NB4 (cell line): ENCODE measurements at places on chromosomes 1 and 21.

GRCh38 chr1:10867138-10867721 lies 70.8 kb upstream of the CASZ1 start:
- peak; percentile 64 for DNase-seq

DNA sequence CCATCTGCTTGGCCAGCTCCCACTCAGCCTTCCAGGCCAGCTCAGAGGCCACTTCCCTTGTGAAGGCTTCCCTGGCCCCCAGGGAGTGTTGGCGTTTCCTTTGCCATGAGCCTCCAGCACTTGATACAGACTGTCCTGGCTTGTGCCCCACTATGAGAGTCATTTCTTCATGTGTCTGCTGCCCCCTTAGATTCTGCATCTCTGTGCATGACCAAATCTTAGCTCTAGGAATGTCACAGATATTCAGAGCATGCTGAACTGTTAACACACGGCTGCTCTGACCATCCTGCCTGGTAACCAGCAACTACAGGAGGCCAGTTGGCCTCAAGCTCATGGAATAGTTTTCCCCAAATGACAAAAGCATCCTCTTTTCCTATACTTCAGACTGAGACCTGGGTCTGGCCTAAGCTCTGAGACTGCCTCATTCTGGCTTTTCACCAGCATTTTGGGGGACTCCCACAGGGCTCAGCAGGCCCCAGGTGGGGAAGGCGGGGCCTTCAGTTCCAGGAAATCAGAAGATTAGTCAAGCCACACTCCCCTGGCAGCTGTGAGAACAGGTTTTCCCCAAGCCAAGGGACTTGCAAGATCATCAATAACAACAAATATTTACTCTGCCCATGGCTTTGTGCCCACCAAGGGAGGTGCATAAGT lies 182.6 kb upstream of the EDN2 start:
- DNase-seq, result peak; percentile 40

DNA sequence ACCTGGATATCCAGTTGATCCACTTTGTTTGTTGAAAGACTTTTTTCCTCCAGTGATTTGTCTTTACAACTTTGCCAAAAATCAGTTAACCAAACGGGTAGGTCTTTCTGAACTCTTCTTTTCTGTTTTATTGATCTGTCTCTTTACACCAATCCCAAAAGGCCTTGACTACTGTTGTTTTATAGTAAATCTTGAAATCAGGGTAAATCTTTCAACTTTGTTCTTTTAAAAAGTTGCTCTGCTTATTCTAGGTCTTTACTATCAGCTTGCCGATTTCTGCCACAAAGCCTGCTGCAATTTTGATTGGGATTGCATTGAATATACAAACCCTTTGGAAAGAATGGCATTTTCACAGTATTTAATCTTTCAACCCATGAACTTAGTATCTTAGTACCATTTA lies 66.6 kb downstream of the ITSN1 start:
- DNase-seq, result no peak

DNA sequence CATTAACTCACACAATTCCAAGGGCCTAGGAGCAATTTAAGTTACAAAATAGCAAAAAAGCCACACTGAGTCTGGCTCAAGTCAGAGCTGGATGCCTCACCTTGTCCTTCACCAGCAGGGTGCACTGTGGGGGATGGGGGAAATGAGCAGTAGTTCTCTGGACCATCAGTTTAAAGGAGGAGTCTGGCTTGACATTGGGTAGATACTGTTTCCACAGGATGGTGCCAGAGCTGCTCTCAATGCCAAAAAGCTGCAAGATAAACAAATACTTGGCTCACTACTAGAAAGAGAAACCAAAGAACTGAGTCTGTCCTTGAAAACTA lies 18.8 kb downstream of the EMC1 start:
- DNase-seq, result no peak

DNA sequence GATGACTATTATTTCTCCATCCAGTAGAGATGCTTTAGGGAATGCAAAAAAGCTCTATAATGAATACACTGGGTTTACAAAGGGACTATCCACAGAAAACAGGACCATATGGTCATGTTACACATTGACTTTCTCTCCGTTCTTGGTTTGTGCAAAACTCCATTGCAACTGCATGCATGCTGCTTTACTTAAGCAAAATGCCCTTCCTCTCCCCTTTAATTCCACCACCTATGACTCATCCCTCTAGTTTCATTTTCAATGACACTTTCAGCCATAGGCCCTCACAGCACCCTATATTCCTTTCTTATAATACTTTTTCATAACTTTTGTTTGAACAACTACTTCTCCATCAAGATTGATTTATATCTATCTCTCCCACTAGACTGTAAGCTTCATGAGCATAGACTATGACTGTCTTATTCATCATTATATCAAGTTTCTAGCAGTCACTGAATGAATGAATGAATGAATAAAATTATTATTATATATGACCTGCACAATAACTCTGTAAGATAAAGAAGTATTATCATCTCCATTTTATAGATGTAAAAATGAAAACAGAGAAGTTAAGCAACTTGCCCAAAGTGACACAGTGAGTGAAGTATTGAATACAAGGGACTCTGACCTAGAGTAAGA lies 248.9 kb downstream of the PLPP3 start:
- DNase-seq, result peak; percentile 16

- no peak for DNase-seq
Observed at GRCh38 chr21:27462726-27463125, 495.8 kb upstream of the ADAMTS5 start.

DNA sequence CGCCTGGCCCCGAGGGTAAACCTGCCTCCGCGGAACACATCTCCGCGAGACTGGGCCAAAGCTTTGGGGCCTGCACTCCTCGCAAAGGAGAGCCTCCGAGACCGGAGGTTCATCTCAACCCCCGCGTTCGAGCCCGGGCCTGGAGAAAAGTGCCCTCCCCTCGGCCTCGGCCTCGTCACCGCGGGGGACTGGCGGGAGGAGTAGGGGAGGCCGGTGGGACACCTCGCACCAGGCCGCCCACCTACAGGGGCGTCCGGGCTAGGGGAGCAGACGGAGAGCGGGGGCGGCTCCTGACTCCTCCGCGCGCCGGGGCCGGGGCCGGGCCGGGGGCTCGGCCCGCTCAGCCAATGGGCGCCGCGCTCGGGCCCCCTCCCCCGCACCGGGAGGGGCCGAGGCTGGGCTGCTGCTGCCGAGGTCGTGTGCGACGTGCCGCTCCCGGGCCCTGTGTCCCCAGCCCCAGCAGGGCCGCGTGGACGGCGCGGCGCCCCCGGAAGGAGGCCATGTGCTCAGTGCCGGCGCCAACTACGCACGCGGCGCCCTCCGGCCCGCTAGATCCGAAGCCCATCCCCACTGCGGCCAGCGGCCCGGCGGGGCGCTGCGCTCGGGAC lies 684 bp downstream of the SLC2A1 start:
- DNase-seq, result peak; percentile 81

- peak; percentile 56 for DNase-seq
Observed at GRCh38 chr1:119475866-119476439, 31.1 kb upstream of the HSD3B1 start.

DNA sequence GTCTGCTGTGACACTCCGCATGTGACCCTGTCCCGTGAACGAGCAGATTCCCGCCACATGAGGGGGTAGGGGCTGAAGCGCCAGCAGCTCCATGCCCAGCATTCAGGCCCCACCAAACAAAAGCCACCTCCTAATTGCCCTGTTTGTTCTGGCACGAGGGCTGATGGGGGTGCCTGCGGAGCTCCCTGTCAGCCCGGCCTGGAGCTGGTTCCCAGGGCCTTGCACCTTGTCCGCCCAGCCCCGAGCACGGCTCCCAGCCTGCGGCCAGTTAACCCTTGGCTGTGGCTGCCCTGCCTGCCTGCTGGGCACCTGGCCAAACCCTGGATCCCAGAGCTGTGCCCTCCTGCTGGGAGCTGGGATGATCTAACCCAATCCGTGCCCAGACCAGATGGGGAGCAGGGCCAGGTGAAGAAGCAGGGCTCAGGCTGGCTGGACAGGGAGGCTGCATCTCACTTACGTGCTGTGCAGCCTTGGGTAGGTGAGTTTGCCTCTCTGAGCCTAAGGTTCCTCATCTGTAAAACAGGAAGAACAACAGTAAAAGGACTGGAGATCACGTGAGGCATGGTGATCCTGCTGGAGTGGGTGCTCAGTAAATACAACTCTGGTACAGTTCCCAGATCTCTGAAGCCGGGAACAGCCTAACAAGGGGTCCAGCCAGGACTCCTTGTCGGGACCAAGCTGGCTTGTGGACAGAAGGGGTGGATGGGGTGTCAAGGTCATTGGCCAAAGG lies 110.9 kb upstream of the IFFO2 start:
- DNase-seq, result no peak

DNA sequence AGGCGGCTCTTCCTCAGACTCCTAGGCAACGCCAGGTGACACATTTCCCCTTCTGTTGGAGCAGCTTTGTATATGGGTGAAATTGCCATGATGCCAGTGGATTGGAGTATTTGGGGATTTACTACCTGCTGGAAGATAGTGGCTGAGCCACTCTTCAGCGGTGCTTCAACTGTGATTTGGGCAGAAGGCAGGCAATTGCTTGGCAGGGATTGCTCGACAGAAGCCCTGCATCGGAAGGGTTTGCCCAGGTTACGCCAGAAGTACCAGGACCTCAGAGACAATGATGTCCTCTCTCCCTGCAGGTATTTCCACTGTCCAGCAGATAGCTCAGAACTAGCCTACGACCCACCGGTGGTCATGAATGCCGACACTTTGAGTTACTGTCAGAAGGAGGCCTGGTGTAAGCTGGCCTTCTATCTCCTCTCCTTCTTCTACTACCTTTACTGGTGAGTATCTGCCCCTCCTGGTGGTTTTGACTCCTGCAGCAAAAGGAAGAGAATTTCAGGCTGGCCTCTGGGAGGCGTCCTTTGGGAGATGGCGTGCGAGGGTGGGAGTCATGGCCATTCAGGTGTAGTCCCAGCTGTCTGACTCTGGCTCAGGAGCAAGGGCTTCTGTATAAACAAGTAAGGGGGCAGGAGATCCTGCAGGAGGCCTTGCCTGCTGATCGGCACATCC lies 118.3 kb downstream of the CNIH3 start:
- no peak for DNase-seq

GRCh38 chr1:36855699-36856494 lies 178.4 kb downstream of the GRIK3 start:
- DNase-seq, result no peak

DNA sequence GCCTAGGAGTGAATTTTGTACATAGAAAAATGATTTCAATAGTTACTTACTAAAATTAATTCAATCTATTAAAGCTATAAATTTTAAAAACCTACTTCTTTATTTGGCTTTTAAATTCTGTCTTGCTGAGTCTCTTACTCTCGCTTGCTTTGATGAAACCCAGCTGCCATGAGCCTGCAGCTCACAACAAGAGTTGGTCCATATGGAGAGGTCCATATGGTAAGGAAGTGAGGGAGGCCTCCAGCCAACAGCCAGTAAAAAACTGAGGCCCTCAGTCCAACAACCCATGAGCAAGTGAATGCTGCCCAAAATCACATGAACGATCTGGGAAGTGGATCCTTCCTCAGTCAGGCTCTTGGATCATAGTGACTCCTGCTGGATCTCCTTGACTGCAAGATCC lies 89.9 kb upstream of the CXADR start:
- DNase-seq, result no peak

- DNase-seq, result no peak
Observed at GRCh38 chr1:23694371-23694770, 2.8 kb downstream of the RPL11 start.

- DNase-seq, result peak; percentile 96
Observed at GRCh38 chr1:51575406-51576084, 41.3 kb upstream of the OSBPL9 start.

- no peak for DNase-seq
Observed at GRCh38 chr21:15028186-15028585, 36.6 kb downstream of the NRIP1 start.

DNA sequence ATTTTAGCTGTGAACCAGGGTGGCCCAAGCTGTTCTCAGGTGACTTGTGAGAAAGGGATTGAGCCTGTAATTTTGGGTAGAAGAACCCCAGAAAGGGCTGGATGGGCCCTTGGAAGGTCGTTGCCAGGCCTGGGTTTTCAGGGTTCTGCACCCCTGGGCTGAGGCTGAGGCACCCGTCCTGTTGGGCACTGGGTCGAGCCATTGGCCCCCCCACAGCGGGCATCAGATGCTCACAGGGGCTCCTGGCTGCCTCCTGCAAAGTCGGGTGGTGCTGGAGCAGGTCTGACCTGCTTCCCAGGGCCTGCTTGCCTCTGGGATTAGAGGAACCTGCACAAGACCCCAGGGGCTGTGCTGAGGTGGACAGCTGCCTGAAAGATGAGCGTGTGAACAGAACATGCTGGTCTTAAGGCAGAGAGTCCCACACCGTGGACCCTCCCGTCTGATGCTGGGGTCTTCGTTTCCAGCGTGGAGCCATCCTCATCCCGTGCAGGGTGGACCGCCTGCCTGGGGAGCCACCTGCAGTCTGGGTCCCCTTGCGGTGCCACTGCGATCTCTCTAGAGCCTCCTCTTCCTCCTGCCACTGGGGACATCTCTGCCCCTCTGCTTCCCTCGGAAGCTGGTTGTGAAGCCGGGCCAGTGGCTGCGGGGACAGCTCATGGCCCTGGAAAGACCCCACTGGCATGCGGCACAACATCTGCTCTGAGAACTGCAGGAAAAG lies 1.7 kb upstream of the TRPM2 start:
- DNase-seq, result no peak

- no peak for DNase-seq
Observed at GRCh38 chr1:100931716-100932115, 35.8 kb downstream of the SLC30A7 start.

DNA sequence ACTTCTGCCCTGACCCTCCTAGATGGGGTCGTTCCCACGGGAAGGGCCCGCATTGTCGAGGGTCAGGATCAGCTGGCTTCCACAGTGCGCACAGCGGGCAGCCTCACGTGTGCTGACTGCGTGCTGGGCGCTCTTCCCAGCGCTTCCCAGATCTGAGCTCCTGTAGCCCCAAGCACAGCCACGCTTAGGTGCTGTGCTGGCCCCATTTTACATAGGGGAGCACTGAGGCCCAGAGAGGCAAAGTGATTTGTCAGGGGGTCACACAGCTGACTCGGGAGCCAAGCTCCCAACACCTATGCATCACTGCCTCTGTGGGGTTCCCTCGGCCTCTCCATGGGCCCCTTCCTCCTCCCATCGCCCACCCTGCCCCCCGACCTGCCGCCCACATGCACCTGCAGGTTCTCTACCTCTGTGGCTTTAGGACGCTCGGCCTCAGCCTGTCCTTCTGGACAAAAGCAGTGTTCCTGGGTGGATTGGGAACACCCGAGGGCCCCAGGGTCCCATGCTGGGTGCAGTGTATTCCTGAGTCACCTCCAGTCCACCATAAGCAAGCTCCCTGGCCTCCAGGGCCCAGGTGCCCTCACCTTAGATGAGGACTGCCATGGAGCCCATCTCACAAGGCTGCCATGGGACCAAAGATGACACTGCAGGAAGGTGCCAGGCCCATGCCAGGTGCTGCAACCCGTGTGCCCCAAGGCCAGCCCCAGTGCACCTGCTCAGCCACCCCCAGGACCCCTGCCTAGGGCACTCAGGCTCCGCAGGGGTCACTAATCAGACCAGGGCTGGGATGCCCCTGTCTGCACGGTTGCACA lies 23.3 kb downstream of the TFF3 start:
- no peak for DNase-seq

DNA sequence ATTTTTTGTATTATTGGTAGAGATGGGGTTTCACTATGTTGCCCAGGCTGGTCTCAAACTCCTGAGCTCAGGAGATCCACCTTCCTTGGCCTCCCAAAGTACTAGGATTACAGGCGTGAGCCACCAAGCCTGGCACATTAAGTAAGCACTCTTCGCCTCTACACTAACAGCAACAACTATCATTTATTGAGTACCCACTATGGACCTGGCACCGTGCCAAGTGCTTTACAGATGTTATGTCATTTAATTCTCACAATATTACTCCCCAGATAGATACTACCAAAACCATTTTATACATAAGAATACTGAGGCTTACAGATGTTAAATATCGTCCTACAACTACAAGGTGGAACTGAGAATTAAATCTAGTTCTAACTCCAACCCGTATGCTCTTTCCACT lies 50.1 kb downstream of the TUT4 start:
- no peak for DNase-seq

- peak; percentile 42 for DNase-seq
Observed at GRCh38 chr1:246566813-246567645, 773 bp downstream of the CNST start.
